A549 treated with Mapracorat at 1 μM for 4 hours (cell line): ENCODE measurements at places on chromosomes 3 and 15. TPM values are rescaled to one million over a fixed set of nuclear protein-coding genes. Genes with fewer than 3 reads are reported as not detected.

Gene TOPBP1
- total RNA-seq: 19.3 to 24.9 TPM (median 23.5 TPM) in 5 replicates

Gene UBR1
- total RNA-seq: 3.0 to 4.5 TPM (median 4.2 TPM) in 5 replicates

Gene RBPMS2
- total RNA-seq: 6.6 to 9.4 TPM (median 8.3 TPM) in 5 replicates

Gene ALPK3
- total RNA-seq: 0.08 to 0.14 TPM (median 0.12 TPM) in 5 replicates

Gene GUCA1C
- not detected in 5 replicates for total RNA-seq

Gene GCHFR
- total RNA-seq: 6.7 to 8.7 TPM (median 7.4 TPM) in 5 replicates

Gene ZNF774
- 1.0 to 1.5 TPM (median 1.2 TPM) in 5 replicates for total RNA-seq

Gene MKRN3
- 1.4 to 2.6 TPM (median 2.0 TPM) in 5 replicates for total RNA-seq

Gene FETUB
- total RNA-seq: 0.10 to 0.35 TPM (median 0.23 TPM) in 5 replicates

Gene CHRD
- 0.13 to 0.46 TPM (median 0.15 TPM) in 4 of 5 replicates, not detected in the other for total RNA-seq

Gene SLC7A14
- total RNA-seq: not detected in 5 replicates

Gene KCNH8
- total RNA-seq: not detected in 5 replicates

Gene SEC22C
- total RNA-seq: 27.8 to 35.2 TPM (median 34.5 TPM) in 5 replicates

Gene KPNA1
- total RNA-seq: 54.3 to 67.7 TPM (median 63.5 TPM) in 5 replicates

Gene RASGRF1
- total RNA-seq: 0.19 to 0.42 TPM (median 0.39 TPM) in 5 replicates

Gene LDHAL6B
- total RNA-seq: not detected in 5 replicates

Gene ACP3
- total RNA-seq: 0.07 to 0.08 TPM in 2 of 5 replicates, not detected in the others

Gene OR5K2
- not detected in 5 replicates for total RNA-seq

Gene SORD
- 29.8 to 37.5 TPM (median 32.2 TPM) in 5 replicates for total RNA-seq

Gene LTK
- total RNA-seq: 0.06 to 0.07 TPM (median 0.06 TPM) in 3 of 5 replicates, not detected in the others

Gene OXTR
- total RNA-seq: 8.2 to 10.6 TPM (median 10.2 TPM) in 5 replicates
